Effector memory CD4-positive, alpha-beta T cell (primary cell): ENCODE measurements at places on chromosomes 13 and 19.

DNA sequence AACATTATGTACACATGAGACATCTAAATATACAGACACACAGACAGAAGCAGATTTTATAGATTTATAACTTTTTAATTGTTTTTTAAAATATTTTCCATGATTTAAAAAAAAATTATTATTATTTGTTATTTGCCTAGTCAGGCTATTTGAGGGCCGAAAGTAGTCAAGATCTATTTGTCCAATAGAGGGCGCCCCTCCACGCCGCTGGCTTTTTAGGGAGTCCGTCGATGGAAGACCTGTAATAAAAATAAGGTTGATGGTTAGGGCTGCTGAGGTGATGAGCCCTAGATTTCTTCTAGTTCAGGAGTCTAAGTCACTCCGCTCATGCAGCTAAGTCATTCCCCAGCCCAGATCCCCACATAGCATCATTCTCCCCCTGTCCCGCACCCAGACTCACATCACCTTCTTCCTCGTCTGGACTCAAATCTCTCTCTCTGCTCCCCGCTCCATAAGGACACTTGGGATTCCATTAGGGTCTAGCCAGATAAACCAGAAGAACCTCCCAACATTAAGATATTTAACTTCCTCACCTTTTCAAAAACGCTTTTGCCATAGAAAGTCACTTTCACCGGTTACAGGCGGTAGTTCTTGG lies 33.9 kb upstream of the CEACAM21 start:
- H3K4me1 ChIP-seq: peaks cover 31% of the 10 kb centered on the region
- DNase-seq: peak; percentile 62
- no peaks in the 10 kb centered on the region for H3K36me3 ChIP-seq
- H3K4me3 ChIP-seq: no peak overlapping the region
- no peaks in the 10 kb centered on the region for H3K27me3 ChIP-seq

DNA sequence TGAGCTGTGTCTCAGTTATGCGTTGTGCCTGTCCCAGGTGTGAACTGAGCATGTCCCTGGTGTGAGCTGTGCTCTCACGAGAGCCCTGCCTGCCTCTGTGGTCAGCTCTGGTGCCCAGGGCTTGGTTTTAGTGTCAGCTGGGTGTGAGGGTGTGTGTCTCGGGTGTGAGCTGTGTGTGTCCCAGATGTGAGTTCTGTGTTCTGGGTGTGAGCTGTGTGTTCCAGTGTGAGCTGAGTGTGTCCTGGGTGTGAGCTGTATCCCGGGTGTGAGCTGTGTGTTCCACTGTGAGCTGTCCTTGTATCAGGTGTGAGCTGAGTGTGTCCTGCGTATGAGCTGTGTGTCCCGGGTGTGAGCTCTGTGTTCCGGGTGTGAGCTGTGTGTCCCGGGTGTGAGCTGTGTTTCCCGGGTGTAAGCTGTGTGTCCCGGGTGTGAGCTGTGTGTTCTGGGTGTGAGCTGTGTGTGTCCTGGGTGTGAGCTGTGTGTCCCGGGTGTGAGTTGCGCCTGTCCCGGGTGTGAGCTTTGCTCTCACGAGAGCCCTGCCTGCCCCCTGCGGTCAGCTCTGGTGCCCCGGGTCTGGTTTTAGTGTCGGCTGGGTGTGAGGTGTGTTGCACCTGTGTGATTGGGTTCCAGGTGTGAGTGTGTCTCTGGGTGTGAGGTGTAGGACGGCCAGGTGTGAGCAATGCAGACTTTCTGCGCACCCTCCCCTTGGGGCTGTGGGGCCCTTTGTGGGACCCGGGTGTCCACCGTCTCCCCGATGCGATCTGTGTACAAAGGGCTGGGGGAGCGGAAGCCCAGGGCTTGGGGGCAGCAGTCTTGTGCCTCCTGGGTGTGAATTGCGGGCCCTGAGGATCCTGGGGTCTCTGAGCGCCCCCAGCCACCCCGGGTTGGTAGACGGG lies 7.1 kb upstream of the PEAK3 start:
- H3K27me3 ChIP-seq: no peaks in the 10 kb centered on the region
- H3K4me1 ChIP-seq: peaks cover 20% of the 10 kb centered on the region
- no peaks in the 10 kb centered on the region for H3K36me3 ChIP-seq
- H3K4me3 ChIP-seq: peak overlapping the region; percentile 72
- H3K27ac ChIP-seq: peak overlapping the region; percentile 37

GRCh38 chr13:47472516-47472915 lies 528.6 kb downstream of the SUCLA2 start:
- no peak for DNase-seq
- no peak overlapping the region for H3K4me3 ChIP-seq
- no peak overlapping the region for H3K27ac ChIP-seq
- no peaks in the 10 kb centered on the region for H3K27me3 ChIP-seq
- H3K4me1 ChIP-seq: no peaks in the 10 kb centered on the region

DNA sequence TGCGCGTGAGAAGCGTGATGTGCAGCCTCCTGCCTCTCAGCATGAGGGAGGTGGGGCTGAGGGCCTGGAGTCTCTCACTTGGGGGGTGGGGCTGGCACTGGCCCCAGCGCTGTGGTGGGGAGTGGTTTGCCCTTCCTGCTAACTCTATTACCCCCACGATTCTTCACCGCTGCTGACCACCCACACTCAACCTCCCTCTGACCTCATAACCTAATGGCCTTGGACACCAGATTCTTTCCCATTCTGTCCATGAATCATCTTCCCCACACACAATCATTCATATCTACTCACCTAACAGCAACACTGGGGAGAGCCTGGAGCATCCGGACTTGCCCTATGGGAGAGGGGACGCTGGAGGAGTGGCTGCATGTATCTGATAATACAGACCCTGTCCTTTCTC lies 8.7 kb downstream of the CD177 start:
- H3K36me3 ChIP-seq: no peaks in the 10 kb centered on the region
- H3K4me1 ChIP-seq: no peaks in the 10 kb centered on the region
- H3K4me3 ChIP-seq: no peak overlapping the region
- H3K27ac ChIP-seq: no peak overlapping the region
- DNase-seq: no peak

- H3K27me3 ChIP-seq: no peaks in the 10 kb centered on the region
- no peak for DNase-seq
- no peak overlapping the region for H3K4me3 ChIP-seq
These were observed 187.8 kb downstream of the LHFPL6 start for GRCh38 chr13:39415008-39415802.

GRCh38 chr13:80469853-80470381 lies 129.0 kb upstream of the SPRY2 start:
- H3K36me3 ChIP-seq: no peaks in the 10 kb centered on the region
- no peaks in the 10 kb centered on the region for H3K4me1 ChIP-seq
- no peak overlapping the region for H3K4me3 ChIP-seq

DNA sequence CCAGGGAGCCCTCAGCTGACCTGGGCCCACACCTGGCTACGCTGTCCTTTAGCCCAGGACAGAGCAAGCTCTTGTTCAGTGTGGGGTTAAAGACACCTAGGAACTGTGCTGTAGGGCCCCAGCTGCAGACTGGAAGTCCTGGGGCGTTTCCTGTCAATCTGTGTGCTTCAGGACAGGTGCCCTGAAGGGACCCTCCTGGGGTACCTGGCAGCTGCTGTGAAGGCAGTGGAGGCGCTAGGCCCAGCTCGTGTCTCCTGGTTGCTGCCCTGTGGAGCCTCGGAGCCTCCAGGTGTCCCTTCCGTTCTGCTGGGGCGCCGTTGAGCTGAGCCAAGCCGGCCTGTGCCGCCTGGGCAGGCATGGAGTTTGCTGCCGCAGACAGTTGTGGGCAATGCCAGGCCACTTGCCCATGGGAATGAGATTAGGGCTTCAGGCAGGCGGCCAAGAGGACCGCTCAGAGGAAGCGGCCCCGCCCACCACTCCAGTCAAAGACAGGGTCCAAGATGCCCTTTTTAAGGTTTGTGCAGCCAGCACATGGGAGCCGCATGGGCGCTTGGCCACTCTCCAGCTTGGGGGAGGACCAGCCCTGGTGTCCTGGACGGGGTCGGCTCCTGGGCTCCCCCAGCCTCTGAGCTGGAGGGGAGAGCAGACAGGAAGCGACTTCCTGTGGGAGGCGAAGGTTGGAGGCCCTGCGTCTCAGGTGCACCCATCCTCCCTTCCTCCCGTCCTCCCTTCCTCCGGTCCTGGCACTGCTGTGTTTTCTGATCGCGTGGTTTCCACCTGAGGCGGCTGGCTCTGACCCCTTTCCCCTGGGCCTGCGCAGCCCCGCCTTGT lies 4.0 kb downstream of the PTBP1 start:
- peaks cover 57% of the 10 kb centered on the region for H3K4me1 ChIP-seq
- H3K27ac ChIP-seq: peak overlapping the region; percentile 52
- H3K27me3 ChIP-seq: no peaks in the 10 kb centered on the region

- H3K4me3 ChIP-seq: no peak overlapping the region
- DNase-seq: no peak
- no peaks in the 10 kb centered on the region for H3K4me1 ChIP-seq
- no peaks in the 10 kb centered on the region for H3K27me3 ChIP-seq
- peaks cover 39% of the 10 kb centered on the region for H3K36me3 ChIP-seq
These were observed 16.1 kb downstream of the NKPD1 start for GRCh38 chr19:45144431-45145269.

- no peak overlapping the region for H3K4me3 ChIP-seq
- H3K4me1 ChIP-seq: peaks cover 15% of the 10 kb centered on the region
- no peak for DNase-seq
These were observed 149.0 kb upstream of the ZNF536 start for GRCh38 chr19:30222992-30223865.

- H3K27me3 ChIP-seq: no peaks in the 10 kb centered on the region
- peaks cover 26% of the 10 kb centered on the region for H3K4me1 ChIP-seq
- H3K36me3 ChIP-seq: no peaks in the 10 kb centered on the region
- no peak overlapping the region for H3K4me3 ChIP-seq
- no peak for DNase-seq
- no peak overlapping the region for H3K27ac ChIP-seq
These were observed 27.9 kb upstream of the RCBTB2 start for GRCh38 chr13:48560657-48561337.

- peaks cover 67% of the 10 kb centered on the region for H3K4me1 ChIP-seq
- H3K36me3 ChIP-seq: no peaks in the 10 kb centered on the region
- H3K27ac ChIP-seq: peak overlapping the region; percentile 66
- peak; percentile 47 for DNase-seq
These were observed 1.7 kb downstream of the MYO1F start for GRCh38 chr19:8575467-8575997.

GRCh38 chr13:100872761-100873160 lies 198.2 kb upstream of the TMTC4 start:
- no peaks in the 10 kb centered on the region for H3K27me3 ChIP-seq
- H3K36me3 ChIP-seq: no peaks in the 10 kb centered on the region
- no peak overlapping the region for H3K27ac ChIP-seq
- H3K4me1 ChIP-seq: no peaks in the 10 kb centered on the region

DNA sequence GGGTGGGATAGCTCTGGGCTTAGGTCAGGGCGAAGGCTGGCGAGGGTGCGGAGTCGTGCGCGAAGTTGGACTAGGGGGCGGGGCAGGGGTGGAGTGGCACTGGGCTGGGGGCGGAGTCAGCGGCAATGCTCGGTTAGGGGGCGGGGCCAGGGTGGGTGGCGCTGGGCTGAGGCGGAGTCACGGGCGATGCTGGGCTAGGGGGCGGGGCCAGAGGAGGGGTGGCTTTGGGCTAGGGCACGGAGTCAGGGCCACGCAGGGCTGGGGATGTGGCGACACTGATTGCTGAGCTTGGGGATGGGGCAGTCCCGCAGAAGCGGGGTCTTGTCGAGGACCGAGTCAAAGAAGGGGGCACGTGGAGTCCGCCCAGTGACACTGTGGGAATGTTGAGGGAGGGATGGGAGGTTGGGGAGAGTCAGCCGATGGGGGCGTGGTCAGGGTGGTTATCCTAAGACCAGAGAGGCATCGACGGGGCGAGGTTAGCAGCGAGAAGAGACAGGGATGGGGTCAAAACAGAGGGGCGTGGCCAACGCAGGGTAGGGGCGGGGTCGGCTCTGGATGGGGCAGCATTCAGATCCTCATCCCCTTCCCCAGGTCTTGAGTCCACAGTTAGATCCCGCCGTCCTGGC lies 8.7 kb downstream of the HOMER3 start:
- peaks cover 9% of the 10 kb centered on the region for H3K4me1 ChIP-seq
- H3K27me3 ChIP-seq: no peaks in the 10 kb centered on the region
- H3K27ac ChIP-seq: no peak overlapping the region
- peak overlapping the region; percentile 50 for H3K4me3 ChIP-seq

- H3K4me1 ChIP-seq: no peaks in the 10 kb centered on the region
- H3K27me3 ChIP-seq: no peaks in the 10 kb centered on the region
- no peak for DNase-seq
- no peaks in the 10 kb centered on the region for H3K36me3 ChIP-seq
- no peak overlapping the region for H3K27ac ChIP-seq
These were observed 503.4 kb downstream of the SLITRK1 start for GRCh38 chr13:83378908-83379307.

DNA sequence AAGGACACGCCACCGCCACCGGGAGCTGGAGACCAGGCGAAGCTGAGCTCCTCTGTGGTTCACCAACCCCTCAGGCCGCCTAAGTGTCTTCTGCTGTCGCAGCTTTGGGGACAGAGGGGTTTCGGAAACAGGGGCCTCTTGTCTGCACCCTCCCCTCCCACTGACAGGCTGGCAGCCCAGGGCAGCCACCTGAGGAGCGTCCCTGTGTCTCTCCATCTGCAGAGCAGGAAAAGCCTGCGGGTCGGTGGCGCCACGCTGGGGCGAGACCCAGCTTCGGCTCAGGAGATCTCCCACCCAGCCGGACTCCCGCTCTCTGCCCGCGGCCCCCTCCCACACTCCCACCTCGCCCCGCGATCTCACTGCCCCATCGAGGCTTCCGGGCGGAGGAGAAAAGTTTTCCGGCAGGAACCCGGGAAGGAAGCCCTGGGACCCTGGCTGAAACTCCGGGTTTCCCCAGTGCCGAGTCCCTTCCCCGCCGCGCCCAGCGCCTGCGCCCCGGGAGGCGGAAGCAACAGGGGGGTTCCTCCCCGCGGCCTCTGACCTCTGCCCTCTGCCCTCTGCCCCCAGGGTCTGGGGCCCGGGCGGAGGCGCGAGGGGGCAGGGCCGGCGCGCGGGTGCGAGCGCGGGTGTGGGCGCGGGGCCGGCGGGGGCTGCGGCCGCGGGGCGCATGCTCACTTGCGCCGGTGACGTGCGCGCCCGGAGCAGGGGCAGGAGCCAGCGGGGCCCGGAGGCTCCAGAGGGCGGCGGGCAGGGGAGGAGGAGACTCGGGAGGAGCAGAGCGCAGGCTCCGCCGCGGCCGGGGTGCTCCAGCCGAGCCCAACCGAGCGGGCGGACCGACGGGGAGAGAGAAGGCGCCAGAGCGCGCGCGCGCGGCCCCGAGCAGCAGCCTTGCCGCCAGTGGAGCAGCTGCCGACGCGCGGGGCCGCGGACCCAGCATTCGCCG lies at the start of gene ATP11A:
TSS of gene ATP11A (plus strand) at position 736 of the 943 bp plus-strand sequence. CDS start 379 bp downstream, outside the sequence.
- H3K36me3 ChIP-seq: no peaks in the 10 kb centered on the region
- peak within 1 kb of the TSS; percentile 75 for H3K4me3 ChIP-seq
- DNase-seq: peak; percentile 72
- no peaks in the 10 kb centered on the region for H3K27me3 ChIP-seq
- peaks cover 20% of the 10 kb centered on the region for H3K4me1 ChIP-seq
- H3K27ac ChIP-seq: peak within 1 kb of the TSS; percentile 89
